Right renal cortex interstitium (tissue), 3 donors: ENCODE measurements at places on chromosomes 2 and 18. TPM values are rescaled to one million over a fixed set of nuclear protein-coding genes. Genes with fewer than 3 reads are reported as not detected.

Gene SKA1
- 6.4 TPM for polyA plus RNA-seq

Gene SP140
- 0.74 TPM for polyA plus RNA-seq

Gene HOXD10
- 155 TPM for polyA plus RNA-seq

Gene ARHGEF33
- 1.4 TPM for polyA plus RNA-seq

Gene CYTIP
- 1.6 TPM for polyA plus RNA-seq

Gene GLI2
- polyA plus RNA-seq = 8.1 TPM

Gene FZD7
- 75.5 TPM for polyA plus RNA-seq

Gene DSG1
- 0.06 TPM for polyA plus RNA-seq

Gene UGT1A3
- polyA plus RNA-seq = not detected

DNA sequence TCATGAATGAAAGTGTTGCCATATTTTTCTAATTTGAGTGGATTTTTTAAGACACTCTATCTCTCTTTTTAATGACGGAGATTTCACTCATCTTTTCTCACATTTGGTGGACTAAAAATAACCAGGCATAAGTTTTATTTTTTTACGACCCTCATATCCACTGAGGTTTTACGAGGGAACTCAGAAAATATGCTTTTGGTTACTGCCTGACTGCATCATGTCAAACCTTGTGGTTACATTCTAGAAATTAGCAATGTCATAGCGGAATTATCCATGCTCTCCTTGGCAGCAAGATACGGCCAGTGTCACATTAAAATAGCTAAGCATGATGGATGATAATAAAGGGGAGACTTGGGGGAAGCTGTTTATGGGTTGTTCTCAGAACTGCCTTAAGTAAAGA is 428.6 kb upstream of the FSHR start:
- no peak for DNase-seq

- no peak for DNase-seq
Measured at GRCh38 chr2:60433018-60433596, 120.3 kb downstream of the BCL11A start.

GRCh38 chr2:185144159-185144919 is 546.0 kb downstream of the ZNF804A start:
- no peak for DNase-seq

GRCh38 chr18:28485918-28486317 is 309.0 kb upstream of the CDH2 start:
- no peak for DNase-seq

DNA sequence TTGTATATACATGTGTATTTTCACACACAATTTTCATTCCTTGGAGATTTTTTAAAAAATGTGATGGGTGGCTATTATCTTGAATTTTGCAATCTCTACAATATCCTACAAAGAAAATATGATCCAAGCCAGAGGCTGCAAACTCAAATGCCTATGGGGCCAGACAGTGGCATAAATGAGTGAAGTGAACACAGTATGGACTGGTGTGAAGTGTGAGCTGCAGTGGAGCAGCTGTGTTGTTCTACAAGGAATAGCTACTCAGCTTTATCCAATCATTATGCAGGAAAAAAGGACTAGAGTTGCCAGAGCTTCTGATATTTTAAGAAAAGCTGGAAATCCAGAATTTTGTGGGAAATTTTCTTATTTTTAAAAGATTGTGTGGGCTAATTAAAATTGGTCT is 62.1 kb downstream of the ARHGEF33 start:
- no peak for DNase-seq

DNA sequence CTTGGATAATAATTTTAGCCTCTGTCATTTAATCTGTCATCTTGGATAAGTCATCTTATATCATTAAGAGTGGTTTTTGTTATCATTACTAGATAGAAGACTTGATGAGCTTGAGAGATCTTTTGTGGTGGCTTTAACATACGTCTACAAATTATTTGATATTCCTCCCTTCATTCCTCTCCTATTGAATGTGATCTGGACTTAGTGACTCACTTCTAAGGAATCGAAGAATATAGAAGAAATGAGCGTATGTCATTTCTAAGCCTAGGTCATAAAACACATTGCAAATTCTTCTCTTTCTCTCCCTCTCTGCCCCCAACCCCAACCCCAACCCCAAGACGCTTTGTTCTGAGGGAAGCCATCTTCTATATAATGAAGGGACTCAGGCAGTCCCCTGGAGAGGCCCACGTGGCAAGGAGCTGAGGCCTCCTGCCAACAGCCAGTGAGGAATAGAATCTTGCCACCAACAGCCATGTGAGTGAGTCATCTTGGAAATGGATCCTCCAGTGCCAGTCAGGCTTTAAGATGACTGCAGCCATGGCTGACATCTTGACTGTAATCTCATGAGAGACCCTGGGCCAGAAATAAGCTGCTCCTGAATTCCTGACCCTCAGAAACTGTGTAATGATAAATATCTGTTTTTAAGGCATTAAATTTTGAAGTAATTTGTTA is 221.6 kb upstream of the SP5 start:
- no peak for DNase-seq

DNA sequence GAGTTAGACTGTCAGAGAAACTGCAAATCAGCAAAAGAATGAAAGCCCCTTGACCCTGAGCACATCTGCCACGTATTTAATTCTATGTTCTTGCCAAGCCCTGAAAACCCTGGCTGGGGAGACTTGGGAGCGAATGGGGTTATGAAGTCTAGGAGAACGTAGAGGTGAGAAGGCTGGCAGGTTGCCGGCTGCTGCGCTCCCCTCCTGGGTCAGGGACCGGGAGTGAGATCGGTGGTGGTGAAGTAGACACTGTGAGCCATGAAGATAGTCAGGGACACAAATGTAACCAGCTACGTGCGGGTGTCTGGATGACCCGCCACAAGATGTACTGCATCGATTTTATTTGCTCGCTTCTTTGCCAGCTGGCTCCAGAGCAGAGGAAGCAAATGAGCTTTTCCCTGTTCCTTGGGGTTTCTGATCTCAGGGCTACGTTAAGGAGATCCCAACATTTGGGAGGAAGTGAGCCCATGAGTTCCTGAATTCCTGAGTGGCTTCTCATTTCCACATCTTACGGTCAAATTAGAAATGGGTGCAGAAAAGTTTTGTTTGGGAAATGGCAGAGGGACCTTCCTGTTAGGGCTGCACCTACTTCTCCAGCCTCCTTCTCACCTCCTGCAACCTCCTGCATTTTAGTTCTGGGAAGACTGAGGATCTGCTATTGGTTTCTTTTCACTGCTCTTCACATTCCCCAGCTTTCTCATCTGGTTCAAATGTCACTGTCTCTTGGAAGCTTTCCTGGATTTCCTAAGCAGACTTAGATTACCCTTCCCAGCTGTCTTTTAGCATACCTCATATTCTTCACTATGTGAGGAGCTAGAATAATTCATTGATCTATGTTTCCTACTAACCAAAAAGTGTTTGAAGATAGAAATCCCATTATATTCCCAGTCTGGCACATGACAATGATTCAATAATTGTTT is 360.6 kb downstream of the ZNF521 start:
- DNase-seq = no peak

DNA sequence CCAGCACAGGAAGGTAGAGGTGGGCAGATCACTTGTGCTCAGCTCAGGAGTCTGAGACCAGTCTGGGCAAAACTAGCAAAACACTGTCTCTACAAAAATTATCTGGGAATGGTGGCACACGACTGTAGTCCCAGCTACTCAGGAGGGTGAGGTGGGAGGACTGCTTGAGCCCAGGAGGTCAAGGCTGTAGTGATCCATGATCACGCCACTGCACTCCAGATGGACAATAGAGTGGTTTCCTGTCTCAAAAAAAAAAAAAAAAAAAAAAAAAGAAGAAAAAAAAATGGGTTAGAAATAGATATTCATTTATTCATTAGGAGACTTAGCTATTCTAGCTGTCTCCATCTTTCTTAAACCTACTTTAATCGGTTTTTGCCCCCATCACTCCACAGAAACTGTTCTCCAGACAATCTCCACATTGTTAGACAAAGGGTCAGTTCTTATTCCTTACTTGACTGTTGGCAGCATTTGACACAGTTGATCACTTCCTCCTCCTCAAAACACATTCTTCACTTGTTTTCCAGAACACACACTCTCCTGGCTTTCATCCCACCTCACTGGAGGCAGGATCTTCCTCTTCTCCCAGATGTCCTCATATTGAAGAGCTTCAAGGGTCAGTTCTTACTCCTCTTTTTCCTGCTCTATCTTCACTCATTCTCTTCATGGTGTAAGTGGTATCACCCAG is 103.1 kb downstream of the DTNB start:
- DNase-seq = no peak

GRCh38 chr2:241803387-241804325 is 5.3 kb upstream of the NEU4 start:
- DNase-seq = no peak

GRCh38 chr18:56186319-56186718 is 452.1 kb downstream of the TXNL1 start:
- no peak for DNase-seq

DNA sequence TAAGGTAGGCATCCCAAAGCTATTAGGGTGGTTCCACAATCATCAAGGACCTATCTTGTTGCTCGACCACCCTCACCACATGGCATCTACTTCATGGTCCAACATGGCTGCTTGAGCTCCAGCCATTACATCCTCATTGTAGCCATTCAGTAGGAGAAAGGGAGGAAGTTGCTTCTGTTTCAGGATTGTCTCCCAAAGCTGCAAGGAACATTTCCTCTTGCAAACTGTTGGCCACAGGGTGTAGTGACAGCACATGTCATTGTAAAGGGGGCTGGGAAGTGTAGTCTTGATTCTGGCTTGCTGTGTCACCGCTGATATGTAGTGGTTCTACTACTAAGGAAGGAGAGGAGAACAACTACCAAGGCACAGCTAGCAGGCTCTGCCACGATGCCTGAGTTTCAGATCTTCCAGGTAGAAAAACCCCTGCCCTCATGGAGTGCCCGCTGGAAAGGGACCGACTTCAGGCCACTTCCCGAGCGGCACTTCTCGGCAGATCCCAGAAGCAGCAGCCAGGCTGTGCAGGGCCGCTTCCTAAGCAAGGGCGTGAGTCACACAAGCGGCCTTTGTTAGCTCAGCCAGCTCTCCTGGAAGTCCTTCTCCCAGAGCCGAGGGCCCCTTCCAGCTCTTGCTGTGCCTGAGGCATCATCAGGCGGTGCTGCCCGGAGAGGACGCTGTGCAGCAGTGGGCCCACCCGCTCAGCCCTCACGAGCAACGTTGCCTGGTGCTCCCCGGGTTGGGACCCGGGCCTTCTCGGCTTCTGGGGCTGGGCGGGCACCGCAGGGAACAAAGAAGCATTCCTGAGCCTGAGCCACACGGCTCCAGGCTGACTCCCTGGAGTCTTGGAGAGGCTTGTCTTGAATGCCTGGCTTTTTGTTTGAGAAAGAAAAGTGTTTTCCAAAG is 58.2 kb downstream of the HS6ST1 start:
- DNase-seq = no peak

GRCh38 chr2:2791031-2791430 is 460.0 kb upstream of the MYT1L start:
- DNase-seq = no peak

DNA sequence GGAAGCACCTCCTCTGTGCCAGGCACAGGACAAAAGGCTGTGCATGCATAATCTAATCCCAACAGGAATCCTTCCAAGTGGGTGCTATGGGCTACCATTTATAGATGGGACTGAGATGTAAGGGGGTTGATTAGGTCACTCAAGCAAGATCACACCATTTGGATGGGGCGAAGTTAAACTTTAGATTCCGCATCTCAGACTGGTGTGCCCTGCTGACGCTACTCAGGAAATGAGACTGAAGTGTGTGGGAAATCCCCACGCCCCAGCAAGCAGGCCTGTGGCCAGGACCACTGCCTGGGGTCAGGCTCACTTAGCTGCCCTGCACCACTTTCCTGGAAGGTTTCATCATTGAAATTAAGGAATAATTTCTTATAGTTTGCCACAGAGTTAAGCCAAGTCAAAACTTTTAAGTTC is 70.5 kb upstream of the PPP1CB start:
- DNase-seq = no peak

- no peak for DNase-seq
Measured at GRCh38 chr18:25291150-25291549, 60.8 kb downstream of the ZNF521 start.

GRCh38 chr2:234995332-234996068 is 43.7 kb downstream of the SH3BP4 start:
- no peak for DNase-seq

- DNase-seq = peak; percentile 43
Measured at GRCh38 chr18:13216711-13217465, 1.7 kb upstream of the LDLRAD4 start.

GRCh38 chr2:240856151-240856980 is 12.3 kb upstream of the AGXT start:
- DNase-seq = no peak

DNA sequence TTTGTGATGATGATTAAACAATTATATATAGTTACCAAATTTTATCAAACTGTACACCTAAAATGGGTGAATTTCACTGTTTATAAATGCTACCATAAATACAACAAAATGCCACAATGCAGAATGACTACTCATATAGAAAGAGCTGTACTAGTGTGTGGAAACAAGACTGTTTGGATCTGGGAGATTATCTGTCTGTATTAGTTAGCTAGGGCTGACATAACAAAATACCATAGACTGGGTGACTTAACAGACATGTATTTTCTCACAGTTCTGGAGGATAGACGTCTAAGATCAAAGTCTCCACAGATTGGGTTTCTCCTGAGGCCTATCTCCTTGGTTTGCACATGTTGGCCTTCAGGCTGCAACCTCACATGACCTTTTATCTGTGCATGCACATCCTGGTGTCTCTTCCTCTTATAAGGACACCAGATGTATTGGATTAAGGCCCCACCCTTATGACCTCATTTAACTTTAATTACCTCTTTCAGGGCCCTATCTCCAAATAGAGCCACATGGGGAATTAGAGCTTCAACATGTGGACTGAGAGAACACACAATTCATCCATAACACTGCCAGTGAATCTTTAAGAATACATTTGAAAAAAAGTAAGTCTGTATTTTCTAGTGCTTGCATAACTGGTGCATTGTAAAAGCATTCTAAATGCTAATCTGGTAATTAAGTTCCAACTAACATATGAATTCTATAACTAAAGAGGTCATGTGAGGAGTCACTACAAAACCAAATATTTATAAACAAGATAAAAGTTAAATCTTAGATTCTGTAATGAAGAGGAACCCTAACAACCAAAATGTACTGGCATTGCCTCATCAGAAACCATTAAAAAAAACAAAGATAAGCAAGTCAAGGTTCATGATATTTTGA is 699.6 kb downstream of the NYAP2 start:
- no peak for DNase-seq

- DNase-seq = no peak
Measured at GRCh38 chr2:207928079-207928478, 97.2 kb downstream of the PLEKHM3 start.

DNA sequence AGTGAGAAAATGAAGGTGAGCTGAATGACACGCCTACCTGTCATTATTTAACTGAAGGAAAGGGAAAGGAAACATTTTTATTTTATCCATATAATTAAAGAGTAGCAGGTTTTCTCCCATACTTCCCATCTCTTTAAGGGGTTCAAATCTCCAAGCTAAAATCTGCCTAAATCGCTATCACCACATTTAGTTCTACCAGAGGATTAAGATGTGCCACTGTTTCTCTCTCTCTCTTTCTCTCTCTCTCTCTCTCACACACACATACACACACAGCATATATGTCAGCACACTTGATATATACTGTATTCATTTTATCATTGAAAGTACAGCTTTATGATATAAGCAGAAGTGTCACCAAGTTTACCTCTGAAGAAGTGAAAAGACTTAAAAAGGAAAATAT is 3.1 kb downstream of the WIPF1 start:
- DNase-seq = no peak
